ENCODE measurements at places on chromosomes 12 and 14. TPM values are rescaled to one million over a fixed set of nuclear protein-coding genes. Genes with fewer than 3 reads are reported as not detected.

DNA sequence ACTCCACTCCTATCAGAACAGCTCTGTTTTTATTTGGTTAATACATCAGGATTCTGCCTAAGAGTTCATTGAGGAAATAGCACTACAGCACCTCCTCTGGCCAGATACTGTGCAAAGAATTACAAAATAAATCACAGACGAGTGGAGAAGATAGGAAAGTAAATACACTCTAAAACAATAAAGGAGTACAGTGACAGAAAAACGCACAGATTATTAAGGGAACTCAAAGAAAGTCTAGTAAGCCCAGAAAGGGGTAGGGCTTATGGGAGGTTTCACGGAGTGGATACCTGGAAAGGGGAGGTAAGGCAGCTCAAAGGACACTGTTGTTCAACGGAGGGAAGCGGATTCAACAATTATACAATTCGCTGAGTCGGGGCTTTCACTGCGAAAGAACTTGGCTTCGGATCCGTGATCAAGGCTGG, 5.5 kb downstream of the OR10AD1 start:
- DNase-seq, result no peak

GRCh38 chr12:75635606-75636444, 124.4 kb upstream of the KRR1 start:
- DNase-seq, result peak; percentile 79

DNA sequence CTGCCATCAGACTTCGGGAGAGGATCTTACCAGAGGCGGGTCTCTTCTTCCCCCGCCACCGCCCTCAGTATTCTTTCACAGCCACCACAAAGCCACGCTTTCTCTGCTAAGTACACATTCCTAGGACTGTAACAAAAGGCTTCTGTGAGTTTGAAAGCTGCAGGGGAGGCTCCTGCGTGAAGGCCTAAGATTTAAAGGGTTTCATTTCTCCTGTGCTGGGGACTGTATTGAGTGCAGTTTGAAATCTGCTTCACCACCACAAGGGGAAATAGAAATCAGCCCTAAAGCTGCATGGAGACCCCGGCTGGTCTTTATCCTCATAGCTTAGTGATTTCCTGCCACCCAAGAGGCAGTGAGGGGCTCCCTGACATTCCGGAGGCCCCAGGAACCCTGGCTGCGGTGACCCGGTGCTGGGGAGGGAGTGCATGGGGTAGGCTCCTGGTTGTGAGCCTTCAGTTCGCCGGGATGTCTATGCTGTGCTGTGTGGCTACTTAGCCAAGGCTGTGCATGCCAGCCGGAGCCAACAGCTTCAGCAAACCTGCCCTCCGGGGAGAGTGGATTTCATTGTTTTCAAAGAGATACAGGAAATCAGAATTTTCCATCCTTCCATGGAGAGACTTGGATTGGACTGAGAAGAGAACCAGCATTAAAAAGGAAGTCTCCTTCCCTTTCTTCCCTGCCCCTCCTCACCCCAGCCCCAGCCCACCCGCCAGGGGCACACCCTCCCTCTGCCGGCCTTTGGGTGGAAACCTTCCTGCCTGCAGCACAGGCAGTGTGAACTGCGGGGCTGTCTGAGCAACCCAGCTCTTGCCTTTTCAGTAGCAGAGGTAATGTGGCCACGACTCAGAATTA, 163.3 kb downstream of the ETV6 start:
- peak; percentile 38 for DNase-seq

DNA sequence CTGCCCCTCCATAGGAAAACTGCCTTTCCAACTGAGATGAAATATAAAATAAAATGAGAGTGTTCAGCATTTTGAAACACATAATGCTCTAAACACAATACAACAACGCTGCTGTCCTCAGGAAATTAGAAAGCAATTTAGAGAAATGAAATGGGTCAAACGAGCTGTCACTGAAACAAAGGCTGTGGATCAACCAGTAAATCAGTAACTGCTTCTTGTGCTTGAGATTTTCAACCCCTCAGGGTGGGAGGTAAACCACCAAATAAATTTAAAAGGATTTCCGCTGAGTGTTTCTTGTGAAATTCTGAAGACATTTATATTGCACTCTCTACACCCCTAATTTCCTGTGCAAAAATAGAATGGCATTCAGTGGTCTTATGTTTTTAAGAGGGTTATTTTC, 657.1 kb upstream of the SEL1L start:
- DNase-seq, result no peak

DNA sequence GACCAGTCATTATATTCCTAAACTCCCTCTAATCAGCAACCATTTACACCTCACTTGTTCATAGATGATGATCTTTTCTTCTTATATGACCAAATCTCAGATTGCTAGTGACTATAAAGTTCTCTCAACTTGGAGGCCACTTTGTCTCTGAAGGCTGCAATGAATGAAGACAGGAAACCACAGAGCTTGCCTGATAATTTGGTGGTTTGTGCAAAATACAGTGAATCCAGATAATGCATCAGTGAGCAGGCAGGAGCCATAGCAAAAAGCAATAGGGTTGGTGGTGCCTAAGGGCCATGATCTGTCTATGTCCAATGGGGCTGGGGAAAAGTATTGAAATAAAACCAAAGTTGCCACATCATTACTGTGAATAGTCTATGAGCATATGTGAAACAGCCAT, 123.8 kb upstream of the LRFN5 start:
- no peak for DNase-seq

GRCh38 chr14:100138082-100138787, 21.2 kb downstream of the DEGS2 start:
- DNase-seq, result peak; percentile 77

DNA sequence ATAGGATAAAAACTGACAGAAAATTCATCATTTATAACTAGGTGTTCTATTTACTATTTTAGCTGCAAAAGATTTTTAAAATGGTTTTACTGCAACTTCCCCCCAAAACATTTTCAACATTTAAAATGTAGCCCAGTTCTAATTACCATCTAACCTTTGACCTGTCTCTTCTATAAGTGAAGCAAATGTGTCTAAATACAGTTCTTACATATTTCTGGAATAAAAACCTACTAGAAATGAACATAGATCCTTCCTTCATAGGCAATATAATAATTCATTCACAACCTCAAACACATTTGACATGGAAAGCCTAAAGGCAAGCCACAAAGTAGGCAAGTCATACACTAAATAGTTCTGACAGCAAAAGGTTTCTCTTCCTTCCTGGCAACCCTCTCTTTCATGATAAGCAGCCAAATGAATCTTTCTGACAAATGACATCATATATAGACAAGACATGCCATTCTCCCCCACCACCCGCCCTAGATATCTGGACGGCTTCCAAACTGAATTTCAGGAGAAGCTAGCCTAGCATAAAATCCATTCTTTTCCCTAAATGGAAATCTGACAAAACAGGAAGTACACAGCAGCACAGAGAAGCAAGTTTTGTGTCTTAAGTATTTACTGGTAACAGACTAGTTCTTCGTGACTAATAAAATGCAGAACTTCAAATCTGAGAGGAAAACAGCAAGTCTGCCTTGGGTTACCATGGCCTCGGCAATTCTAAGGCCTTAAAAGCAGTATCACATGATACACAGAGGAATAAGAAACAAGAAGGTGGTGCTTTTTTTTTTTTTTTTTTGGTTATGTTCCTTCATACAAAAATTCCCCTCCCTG, 17.2 kb upstream of the ARID4A start:
- DNase-seq, result peak; percentile 85

GRCh38 chr14:29007990-29008389, 241.4 kb downstream of the FOXG1 start:
- no peak for DNase-seq

DNA sequence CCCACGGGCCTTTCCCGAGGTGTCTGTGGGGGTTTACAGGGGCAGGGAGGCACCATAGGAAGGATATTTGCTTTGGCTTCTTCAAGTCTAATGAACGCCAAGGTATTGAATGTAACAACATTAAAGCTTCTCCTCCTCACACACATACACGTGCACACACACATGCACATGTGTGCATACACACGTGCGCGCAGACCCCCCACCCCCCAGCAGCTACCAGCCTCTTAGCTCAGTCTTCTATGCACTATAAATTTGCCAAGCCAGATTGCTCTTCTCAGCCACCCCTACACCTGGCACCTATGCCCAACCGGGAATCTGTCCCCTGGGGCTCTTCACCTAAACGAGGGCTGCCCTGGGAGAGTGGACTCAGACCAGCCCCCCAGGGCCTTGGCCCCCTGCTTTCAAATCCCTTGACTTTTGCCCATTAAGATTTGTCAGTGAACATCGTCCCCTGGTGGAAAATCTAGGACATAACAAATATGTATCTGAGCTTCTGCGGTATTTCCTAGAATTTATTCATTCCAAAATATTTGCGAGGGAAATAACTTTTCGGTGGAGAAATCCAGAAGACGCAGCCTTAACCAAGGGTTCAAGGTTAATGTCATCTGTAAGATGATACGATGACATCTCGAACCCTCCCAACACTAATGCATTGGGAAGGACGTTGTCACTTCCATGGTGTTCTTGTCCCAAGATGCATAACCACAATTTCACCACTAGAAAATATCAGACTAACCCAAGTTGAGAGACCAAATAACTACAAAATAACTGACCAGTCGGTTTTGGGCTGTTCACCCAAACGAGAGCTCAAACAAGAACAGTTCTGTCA, 330.4 kb downstream of the MED13L start:
- no peak for DNase-seq

DNA sequence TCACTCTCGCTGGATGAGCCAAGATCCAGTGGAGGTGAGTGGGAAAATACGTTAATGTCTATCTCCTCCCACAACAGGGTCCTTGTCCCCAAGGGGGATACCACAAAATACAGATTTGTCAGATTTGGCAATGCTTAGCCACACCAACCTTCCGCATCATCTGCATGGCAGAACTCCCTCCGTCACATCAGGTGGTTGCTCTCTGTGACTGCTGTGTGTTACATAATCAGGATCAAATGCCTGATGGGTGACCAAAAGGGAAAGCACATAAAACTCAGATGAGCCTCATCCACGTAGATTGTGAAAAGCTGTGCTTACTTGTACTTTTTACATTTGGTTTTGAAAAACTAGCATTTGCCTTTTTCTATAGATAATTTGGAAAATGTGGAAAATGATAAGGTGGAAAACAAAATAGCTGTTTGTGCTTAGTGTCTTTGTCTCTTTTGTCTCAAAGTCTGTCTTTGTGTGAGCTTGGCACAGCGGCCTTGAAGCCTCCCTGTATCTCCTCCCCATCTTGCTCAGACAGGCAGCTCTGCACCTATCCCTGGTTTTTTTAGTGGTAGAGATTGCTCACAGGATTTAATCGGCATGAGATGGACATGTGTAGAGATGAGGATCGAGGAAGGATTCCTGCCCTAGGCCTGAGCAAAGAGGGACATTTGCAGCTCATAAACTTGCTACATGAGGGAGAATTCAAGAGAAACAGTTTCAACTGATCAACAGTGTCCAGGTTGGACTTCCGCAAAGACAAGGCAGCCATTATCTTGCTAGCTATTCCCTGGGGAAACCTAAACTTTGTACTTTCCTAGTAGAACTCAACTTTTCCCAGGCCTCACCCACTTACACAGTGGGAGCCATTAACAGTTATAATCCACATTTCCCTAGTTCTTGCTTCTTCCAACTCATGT, 3.6 kb upstream of the FGF6 start:
- no peak for DNase-seq

DNA sequence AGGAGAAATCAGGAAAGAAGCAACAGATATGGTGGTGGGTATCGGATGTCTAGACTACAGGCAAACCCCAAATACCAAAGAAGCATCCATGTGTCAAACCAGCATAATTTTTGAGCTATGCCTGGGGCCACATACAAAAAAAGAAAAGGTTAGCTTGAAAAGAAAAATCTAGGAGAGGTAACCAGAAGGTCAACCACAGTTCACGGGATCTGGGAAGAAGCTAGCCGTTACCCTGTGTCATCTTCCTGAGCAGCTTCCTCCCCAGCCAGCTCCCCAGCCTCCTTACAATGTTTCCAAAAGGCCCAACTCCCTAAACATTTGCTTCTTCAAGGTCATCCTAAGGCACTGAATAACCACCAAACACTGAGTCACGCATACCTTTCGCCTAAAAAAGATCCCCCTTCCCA, 3.1 kb downstream of the SINHCAF start:
- no peak for DNase-seq

Gene CD9
- 19.4 TPM for total RNA-seq

Gene CFAP73
- total RNA-seq, result not detected

Gene GDF3
- not detected for total RNA-seq

Gene SDR9C7
- not detected for total RNA-seq

Gene RPGRIP1
- under 0.01 TPM for total RNA-seq

Gene ARHGAP9
- 0.36 TPM for total RNA-seq

Gene ANO4
- total RNA-seq, result not detected

Data from osteoblast (primary cell).